Activated CD8-positive, alpha-beta T cell treated with anti-CD3 and anti-CD28 coated beads, Interleukin-2, amount 10 ng/mL, durations not matched to agents 7 days and 5 days (primary cell): ENCODE measurements at places on chromosomes 16 and 17. TPM values are rescaled to one million over a fixed set of nuclear protein-coding genes. Genes with fewer than 3 reads are reported as not detected.

DNA sequence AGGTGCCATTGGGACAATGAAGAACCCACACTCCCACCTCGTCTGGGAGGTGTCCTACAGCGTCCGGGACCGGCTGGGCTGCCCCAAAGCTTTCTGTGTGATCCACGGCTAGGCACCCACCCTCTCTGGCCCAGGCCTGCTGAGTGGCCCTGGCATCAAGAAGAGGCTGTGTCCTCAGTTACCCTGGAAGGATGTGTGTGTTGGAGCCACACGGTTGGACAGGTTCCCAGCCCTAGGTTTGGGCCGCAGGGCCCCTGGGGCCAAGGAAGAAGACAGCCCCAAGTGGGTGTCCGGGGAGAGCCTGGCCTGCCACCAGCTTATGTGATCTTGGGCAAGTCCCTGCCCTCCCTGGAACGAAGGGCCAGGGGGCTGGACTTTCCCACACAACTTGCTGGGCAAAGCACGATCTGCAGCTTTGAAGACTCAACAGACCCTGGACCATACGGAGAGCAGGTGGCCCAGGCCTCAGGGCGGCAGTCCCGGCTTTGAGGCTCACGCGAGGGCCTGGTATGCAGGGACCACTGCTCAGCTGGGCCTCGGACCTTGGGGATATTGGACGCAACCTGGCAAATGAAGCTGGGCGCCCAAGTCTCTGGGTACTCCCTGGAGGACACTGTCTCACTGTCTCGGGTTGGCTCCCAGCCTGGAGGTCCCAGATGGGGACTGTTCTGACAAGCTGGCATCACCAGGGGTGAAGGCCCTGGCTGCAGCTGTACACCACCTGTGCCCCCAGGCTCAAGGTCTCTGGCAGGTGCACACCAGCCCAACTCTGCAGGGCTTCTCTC lies 17.5 kb downstream of the MYBBP1A start:
- DNase-seq, result no peak

DNA sequence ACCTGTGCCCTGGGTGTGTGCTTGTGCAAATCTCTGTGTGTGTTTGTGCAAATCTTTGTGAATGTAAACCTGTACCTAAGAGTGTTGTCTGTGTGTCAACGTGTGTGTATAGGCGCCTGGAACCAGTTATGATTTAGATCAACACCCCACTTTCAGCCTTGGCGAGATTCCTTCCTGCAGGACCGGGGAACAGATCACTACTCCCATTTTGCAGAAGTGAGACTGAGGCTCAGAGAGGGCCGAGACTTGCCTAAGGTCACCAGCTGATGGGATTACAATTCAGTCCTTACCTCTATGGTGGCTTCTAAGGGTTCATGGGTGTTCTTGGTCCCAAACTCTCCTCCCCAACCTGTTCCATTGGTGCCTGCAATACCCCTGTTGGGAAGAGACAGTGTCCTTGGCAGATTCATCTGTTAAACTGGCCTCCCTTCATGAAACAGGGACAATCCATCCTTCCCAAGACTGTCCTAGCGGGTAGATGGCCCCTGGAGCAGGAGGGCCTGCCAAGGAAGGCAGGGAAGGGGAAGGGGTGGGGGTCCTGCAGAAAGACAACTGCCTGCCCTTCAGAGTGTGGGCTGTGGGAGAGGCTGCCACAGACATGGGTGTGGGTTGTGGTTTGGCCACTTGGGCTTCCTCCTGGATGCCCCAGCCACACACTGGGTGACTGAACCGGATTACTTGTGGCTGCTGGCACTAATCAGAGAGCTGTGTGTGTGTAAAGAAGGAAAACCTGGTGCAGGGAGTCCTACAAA lies 6.9 kb upstream of the MAPK7 start:
- DNase-seq, result peak; percentile 38

DNA sequence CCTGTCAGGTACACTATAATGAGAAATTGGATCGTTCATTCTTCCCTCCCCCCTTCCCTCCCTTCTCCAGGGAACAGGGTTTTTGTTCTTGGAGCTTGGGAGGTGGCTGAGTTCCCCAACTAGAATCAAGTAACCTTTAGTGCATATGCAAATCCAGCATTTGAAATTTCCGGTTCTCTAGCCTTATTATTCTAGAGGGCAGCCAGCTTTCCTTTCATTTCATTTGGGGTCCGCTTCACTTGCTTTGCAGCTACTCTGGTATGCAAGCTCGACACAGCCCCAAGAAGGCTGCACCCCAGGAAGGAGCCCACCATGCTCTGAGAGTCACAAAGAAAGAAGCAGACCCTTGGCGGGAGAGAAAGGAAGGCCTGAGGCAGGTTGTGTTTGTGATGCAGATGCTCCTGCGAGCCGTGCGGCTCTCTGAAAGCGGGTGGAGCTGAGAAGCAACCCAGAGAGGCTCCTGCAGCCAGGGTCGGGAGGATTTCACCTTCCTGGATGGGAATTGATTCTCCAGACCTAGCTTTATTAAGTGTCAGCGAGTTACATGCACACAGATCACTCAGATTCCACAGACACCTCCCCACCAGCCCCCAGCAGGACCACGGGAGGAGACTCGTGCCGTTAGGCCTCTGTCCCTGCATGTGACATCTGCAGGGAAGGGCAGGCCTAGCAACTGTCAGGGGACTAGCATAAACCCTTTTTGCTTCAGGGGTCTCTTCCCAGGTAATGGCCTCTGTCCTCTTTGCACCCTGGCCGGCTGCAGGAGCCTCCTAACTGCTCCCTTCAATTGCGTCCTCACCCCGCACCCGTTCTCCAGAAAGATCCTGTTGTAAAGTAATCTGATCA lies 34.5 kb downstream of the PMM2 start:
- DNase-seq, result no peak

- DNase-seq, result no peak
Observed at GRCh38 chr16:9797306-9797705, 384.9 kb downstream of the GRIN2A start.

DNA sequence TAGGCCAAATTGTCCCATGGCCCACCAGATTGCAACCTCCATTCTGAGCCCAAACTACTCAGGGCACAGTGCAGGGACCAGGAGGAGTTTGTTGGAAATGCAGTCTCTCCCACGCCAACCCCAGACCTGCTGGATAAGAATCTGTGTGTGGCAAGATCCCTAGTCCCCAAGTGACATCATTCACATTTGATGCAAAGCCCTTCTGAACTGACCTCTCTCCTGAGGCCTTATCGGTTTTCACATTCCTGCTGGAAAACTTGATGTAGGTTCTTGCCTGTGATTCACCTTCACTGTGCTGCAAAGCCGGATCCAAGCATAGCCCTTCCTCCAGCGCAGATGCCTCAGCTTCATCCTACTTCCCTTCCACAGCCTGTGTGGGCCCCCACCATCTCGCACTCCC lies 6.6 kb upstream of the SHCBP1 start:
- no peak for DNase-seq

DNA sequence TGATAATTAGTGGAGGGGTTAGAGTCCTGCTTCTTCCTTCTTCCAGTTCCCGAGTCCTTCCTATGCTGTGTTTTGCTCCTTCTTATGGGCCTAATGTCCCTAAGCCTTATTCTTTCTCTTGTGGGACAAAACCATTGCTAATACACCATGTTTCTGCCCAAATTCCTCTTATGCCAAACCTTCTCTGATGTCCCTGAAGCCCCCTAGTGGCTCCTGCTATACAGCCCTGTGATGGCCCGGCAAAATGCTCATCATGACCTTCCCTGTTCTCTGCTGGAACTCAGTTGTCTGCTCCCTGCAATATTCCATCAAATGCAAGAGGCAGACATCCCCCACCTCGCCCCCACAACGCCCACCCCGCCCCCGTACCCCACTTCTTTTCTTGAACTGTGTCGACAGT lies 171.6 kb downstream of the CDH11 start:
- DNase-seq, result no peak

DNA sequence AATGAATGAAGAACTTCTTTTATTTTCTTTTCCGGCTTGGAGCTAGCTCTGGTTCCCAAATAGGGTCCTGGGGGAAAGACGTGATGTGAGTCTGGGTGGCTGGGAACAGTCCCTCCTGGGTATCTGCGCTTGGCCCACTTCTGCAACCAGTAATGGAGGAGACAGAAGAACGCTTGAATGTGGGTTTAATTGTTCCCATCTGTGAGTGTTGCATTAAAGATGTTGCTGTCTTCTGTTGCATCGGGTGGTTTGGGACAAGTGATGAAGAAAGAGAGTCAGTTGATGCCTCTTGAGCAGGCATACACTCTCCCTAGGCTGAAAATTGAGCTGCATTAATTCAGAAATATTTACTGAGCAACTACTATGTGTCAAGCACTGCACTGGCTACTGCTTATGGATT lies 511.1 kb downstream of the CDH13 start:
- no peak for DNase-seq

DNA sequence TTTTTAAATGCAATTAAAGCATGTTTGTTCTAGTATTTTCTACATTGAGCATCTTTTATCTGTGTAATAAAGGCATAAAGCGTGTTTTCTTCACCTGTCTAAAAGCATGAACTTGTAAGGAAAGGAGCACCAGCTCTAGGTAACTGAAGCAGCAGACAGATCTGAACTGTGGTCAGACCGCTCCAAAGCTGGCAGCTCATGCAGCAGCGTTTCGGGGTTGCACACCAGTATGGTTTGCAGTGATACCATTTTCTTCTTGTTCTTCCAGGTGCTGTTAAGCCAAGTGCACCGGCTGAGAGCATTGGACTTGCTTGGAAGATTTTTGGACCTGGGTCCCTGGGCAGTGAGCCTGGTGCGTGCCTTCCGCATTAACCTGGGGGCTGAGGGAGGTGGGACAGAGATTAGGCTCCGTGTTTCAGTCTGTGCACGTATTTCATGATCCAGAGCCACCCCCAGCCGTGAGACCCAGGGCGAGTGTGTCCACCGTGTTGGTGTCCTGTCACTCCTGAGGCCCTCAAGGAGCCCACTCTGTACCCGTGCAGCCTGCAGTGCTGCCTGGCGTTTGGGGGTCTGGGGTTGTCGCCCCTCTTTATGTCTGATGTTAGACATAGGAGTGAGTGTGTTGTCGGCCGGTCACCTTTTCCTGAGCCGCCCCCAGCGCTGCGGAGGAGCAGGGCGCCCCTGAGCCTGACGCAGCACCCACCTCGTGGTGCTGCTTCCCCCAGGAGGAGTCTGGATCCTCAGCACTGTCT lies 136.3 kb upstream of the CHMP6 start:
- no peak for DNase-seq

DNA sequence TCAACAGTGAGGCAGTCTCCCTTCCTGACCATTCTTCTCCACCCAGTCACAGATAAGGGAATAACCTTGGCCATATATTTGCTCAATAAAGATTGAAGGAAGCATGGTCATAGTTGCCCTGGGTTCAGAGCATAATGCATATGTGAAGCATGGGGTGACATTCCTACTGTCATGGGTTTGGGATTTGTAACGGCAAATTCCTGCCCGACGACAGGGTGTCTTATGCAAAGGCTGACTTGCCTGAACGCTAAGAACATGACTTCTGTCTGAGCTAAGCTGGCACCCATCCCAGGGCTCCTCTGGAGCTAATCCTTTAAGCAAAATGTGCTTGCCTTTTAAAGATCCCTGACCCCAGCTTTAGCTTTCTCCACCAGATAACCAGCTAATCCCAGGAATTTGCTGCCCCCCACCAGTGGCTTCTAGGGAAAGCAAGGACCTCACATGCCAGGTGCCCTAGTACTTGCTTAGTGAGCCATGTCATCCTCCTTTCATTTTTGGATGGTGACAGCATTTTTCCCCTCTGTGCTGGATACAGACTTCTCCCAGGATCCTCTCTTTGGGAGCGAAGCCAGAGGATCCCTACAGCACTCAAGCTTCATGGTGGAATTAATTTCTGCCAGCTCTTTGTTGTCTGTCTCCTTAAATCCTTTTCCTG lies 11.7 kb downstream of the SLC7A6OS start:
- no peak for DNase-seq

TNFRSF17 gene
- not detected for total RNA-seq

KRTAP9-4 gene
- total RNA-seq, result not detected
